ENCODE measurements at places on chromosomes 6 and 20.

- no peak for DNase-seq
Measured at GRCh38 chr6:165244524-165245247, 64.7 kb downstream of the C6orf118 start.

DNA sequence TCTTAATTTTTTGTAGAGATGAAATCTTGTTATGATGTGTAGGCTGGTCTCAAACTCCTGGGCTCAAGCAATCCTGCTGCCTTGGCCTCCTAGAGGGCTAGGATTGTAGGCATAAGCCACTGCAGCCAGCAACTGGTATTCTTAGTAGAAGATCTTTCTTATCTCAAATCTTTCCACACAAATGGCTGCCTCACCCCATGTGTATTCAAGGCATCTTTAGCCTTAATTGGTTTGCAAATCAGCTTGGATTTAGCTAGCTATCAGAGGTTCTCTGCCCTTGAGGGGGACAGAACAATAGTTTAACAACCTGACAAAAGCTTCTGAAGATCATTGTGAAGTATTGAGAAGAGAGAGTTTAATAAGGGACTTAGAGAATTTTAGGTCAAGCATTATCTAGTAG lies 17.9 kb upstream of the ABRACL start:
- DNase-seq, result no peak

GRCh38 chr6:5424726-5425125 lies 163.4 kb downstream of the FARS2 start:
- DNase-seq, result no peak

DNA sequence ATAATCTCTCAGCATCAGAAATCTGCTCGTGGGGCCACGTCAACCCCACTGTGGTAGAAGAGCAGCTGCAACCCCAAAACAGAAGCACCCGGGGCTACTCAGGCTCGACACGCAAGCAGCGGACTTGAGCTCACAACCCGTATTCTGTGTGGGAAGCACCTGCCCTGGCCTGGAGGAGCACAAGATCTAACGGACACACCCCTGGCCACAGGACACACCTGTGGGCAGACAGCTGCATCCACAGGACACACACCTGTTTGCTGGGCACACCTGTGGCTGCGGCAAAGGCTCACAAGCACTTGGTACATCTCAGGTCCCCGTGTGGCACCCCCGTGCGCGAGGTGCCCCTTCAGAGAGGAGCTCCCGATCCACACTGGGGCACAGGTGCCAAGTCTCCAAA lies 36.5 kb downstream of the ZBTB46 start:
- DNase-seq, result no peak

- DNase-seq, result no peak
Measured at GRCh38 chr6:23097566-23097965, 528.2 kb downstream of the HDGFL1 start.

DNA sequence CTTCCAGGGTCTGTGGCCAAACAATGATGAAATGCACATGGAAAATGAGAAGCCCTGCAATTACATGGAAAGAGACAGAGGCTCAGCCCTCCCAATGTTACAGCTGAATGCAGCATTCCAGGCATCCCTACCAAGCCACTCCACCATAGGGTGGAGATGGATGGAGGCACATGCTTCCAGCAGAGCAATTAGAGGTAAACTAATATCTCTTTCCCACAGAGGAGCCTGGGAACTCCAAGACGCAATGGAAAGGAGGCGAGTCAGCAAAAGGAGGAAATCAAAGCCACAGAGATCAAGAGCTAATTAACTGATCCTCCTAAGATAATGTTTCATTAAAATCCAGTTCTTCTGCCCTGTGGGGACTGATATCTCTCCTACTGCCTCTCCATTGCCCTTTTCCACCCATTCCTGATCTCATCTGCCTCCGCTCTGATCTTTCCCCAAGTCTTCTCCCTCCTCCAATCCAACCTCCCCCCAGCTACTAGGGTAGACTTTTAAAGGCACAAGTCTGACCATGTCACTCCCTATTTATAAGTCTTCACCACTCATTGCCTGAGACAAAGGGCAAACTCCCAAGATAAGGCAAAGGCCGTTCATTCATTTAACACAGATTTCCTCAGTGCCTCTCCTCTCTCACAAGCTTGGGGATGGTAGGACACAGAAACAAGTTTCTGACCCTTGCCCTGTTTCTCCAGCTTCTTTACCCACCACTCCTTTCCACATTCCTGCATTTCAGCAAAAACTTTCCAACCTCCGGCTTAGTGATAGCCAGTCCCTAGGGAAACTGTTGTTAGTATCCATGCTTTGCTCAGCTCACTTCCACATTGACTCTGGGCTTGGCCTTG lies 14.3 kb upstream of the KCNB1 start:
- DNase-seq, result no peak

GRCh38 chr6:41051873-41052272 lies 1.1 kb upstream of the APOBEC2 start:
- DNase-seq, result no peak

DNA sequence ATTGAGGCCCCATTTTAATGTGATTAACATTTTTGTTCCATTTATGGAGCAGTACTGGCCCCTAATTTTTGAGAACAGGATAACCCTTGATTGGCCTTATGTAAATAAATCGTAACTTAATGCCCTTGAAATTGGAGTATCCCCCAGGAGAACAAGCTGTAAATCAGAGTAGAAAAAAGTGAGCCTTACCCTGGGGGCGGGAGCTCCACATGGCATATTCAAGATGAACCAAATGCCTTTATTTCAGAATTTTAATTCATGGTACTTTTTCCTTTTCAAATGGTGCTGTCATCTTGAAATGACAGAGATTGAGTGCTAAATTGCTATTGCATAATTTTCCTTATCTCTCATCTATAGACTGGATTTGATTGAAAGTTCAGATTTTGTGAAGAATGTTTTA lies 809.5 kb upstream of the FLRT3 start:
- no peak for DNase-seq

- DNase-seq, result no peak
Measured at GRCh38 chr20:10540636-10541493, 105.8 kb downstream of the SLX4IP start.

GRCh38 chr20:61115364-61116065 lies 136.5 kb upstream of the CDH4 start:
- DNase-seq, result no peak

GRCh38 chr20:50758469-50758868 lies 27.1 kb downstream of the PARD6B start:
- no peak for DNase-seq

- DNase-seq, result no peak
Measured at GRCh38 chr6:71602385-71603007, 283.9 kb upstream of the RIMS1 start.

DNA sequence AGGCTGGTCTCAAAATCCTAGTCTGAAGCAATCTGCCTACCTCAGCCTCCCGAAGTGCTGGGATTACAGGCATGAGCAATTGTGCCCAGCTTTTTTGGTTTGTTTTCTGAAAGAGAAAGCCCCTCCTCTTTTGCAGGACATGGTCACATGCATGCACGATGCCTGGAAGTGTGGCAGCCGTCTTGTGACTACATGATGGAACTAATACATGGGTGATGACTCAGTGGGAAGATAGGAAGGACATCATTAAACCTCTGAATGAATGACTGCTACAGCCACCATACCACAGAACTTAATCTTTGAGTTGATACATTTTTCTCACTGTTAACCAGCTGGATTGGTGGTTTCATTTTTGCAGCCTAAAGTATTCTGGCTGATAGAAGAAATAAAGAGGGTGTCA lies 13.4 kb upstream of the CTNNBL1 start:
- DNase-seq, result no peak

DNA sequence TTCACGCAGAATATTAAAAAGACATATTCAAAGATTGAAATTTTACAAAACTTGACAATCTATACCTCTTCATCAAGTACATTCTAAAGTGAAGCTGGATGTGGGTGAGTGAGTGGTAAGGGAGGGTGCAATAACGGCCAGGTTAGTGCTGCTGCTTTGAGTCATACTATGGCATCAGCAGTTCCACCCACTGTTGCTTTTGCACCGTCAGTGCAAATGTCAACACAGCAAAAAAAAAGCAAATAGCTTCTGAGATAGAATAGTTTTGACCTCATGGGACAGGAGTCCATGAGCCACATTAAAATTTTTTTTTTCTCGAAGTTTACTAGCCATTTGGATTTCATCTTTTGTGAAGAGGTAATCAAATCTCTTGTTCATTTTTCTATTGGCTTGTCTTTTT lies 31.8 kb downstream of the PSMF1 start:
- DNase-seq, result peak; percentile 12

- no peak for DNase-seq
Measured at GRCh38 chr6:127069659-127070279, 48.7 kb upstream of the RSPO3 start.

DNA sequence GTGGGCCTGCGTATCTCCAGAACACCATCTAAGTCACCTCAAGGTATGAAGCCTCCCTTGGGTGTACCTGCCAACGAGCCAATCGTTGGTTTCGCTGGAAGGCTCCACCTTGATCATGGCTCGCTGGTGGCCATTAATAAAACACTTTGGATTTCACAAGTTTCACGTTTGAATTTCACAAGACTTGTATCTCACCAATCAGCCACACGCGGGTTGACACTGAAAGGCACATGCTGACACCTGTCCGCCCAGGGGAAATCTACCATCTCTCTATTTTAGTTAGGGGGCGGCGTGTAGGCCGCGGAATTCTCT lies 586 bp upstream of the HMGA1 start:
- DNase-seq, result no peak

DNA sequence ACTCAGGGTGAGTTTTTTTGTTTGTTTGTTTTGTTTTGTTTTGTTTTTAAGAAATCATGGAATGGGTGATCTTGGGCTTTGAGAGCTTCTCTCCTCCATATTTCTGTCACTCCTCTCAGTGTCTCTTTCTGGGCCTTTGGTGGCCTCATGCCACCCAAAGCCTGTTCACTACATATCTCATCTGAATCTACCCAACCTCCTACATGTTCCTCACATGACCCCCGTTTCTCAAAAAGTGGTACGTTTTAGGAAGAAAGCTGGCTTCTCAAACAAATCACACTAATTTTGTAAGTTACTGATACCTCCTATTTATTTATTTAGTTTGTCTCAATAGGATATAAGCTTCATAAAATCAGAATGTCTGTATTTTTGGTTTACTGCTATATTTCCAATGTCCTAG lies 80.0 kb downstream of the SESN1 start:
- no peak for DNase-seq

All from stimulated activated CD4-positive, alpha-beta T cell treated with anti-CD3 and anti-CD28 coated beads, Interleukin-15, amount 100 ng/mL, for 48 hours (primary cell).